Effector memory CD8-positive, alpha-beta T cell (primary cell): ENCODE measurements at places on chromosomes 16 and 17.

- DNase-seq = no peak
Measured at GRCh38 chr16:50027829-50028228, 2.8 kb downstream of the CNEP1R1 start.

DNA sequence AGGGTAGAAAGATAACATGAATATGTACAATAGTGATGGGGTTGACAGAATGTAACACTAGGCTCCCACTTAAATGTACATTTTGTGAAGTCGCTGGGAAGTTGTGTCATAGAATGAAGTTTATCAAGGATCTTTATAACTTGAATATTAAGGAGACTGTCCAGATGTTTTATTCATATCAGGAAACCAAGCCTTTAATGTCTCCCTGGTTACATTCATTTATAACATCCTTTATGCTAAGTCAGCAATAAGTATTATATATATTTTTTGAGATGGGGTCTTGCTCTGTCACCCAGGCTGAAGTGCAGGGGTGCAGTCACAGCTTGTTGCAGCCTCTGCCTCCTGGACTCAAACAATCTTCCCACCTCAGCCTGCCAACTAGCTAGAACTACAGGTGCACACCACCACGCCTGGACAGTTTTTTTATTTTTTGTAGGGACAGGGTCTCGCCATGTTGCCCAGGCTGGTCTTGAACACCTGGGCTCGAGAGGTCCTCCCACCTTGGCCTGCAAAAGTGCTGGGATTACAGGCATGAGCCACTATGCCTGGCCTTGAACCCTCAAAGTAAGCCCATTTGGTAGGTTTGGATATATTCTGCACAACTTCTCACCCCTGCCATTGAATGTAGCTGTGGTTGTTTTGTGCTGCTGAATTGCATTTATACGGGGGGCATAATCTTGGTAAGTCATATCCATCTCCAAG lies 14.1 kb downstream of the CLTC start:
- DNase-seq = no peak

DNA sequence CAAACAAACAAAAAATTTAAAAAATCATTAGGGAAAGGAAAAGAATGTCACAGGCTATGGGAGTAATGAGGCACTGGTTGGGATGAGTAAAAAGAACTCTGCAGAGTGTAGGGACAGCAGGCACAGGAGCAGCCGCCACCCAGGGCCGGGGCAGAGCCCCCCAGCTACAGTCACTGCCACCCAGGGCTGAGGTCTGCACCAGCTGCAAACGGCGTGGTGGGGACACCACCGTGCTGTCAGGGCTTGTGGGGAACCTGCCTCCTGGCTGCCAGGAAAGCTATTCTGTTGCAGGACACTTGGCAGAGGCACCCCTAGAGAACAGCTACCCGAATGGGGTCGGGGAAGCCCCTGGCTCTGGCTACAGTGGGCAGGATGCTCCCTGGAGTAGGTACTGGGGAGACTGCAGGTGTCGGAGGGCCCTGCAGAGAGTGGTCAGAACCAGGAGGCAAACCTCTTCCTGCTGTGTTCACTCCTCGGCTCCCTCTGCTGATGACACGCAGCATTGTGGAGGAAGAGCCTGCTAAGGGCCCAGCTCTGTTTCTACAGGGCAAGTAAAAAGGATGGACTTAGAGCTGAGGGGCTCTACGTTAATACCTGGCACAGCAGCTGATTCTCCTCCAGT lies 32.3 kb upstream of the CAPN15 start:
- no peak for DNase-seq

GRCh38 chr16:56057151-56057550 lies 134.1 kb upstream of the GNAO1 start:
- no peak for DNase-seq

GRCh38 chr16:65767125-65767524 lies 599.4 kb upstream of the CDH5 start:
- no peak for DNase-seq

GRCh38 chr17:82754297-82755208 lies 2.7 kb downstream of the TBCD start:
- no peak for DNase-seq

DNA sequence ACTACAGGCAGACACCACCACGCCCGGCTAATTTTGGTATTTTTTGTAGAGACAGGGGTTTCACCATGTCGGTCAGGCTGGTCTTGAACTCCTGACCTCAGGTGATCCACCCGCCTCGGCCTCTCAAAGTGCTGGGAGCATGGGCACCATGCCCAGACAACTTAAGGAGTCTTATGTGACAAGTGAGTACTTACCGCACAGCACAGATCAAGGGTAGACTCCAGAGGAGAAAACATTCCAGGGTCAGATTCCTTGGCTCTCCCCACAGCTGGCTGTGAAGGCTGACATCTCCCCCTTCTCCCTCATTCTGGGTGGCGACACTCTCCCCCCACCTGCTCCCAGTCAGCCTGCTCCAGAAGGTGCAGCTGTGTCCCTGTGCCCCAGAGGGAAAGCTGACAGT lies 10.6 kb downstream of the ZSCAN10 start:
- no peak for DNase-seq

- no peak for DNase-seq
Measured at GRCh38 chr16:88368036-88368435, 14.7 kb upstream of the ZNF469 start.

DNA sequence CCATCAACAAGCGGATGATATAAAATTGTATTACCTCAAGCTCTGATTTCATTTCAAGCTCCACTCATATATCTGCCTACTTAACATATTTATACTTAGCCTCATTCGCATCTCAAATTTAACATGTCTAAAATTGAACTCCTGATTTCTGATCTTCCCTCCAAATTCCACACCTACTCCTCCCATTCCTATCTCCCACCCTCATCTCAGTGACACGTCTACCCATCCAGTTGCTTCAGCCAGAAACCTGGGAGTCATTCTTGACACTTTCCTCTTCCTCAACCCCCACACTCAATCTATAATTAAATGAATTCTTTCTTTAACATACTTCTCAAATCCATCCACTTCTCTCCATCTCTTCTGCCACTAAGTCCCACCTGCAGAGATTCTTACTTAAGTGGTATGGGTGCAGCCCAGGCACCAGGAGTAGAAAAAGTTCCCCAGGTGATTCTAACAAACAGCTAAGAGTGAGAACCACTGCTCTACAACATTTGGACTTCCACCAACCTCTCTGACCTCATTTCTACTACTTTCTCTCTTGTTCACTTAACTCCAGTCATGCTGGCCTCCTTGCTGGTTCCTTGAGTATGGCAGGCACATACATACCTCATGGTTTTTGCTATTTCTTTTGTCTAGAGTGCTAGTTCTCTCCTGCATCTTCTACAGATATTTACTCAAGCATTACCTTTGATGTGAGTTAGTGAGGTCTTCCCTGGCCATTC lies 18.1 kb downstream of the SPOP start:
- DNase-seq = no peak

GRCh38 chr17:82907797-82908542 lies 68.1 kb upstream of the ZNF750 start:
- no peak for DNase-seq

DNA sequence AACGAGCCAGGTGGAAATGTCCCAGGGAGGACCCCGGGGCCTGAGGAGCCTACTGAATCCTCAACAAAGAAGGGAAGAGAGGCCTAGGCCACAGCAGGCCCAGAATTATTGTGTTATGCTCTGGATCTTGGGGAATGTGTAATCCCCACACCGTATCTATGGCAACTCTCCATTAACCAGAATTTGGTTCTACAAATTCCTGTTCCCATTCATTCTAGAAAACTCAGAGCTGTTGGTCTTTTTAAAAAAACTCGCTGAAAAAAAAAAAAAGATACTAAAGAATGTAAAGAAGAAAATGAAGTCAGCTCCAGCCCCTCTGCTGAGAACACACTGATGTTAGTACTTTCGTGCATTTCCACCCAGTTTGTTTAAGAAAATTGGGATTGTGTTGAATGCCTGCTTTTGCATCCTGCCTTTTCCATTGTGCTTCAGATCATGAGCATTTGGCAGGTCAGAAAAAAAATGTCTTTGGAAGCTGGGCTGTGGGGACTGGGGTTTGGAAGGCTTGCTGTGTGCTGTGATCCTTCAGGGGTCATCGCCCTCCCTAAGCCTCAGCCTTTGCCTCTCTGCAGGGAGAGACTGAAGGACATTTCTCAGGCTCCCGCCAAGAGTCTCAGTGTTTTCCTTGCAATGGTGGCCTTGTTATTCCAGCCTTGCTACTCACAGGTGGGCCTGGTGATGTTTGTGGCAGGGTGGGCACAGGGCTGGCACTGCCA lies 69.5 kb downstream of the SREBF1 start:
- DNase-seq = no peak

DNA sequence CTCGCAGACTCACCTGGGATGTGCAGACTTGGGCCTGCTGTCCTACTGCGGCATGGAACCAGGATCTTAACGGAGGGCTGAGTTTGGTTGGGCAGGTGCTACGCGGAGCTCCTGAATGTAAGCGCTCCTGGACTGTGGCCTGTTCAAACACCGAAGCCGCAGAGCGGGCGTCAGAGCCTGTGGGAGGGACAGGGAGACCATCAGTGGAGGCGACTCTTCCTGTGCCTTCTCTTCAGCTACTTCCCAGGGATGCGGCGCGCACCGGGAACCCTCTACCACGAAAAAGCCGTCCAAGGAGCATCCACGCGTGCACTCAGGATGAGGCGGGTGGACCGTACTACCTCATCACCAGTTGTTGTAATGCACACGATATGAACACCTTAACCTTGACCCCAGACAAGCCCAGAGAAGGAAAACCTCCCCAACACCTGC lies 2.0 kb downstream of the USP36 start:
- DNase-seq = no peak

GRCh38 chr17:61524319-61524718 lies 66.7 kb downstream of the NACA2 start:
- no peak for DNase-seq

DNA sequence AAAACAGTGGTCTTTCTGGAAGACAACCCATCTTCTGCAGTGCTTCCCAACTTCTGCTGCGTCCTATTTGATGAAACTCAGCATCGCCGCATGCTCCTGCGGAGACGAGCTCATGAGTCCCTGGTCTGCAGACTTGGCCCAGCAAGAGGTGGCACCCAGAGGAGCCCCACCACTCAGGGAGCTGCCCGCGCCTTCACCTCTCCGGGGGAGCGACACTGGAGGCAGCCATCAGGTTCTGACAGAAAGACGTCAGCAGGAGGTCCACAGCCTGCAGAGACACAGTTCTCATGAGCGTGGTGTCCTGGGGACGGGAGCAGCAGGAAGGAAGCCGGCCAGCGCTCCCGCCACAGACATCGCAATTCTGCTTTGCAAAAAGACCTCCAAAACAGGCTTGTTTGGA lies 46.1 kb downstream of the FANCA start:
- DNase-seq = no peak

DNA sequence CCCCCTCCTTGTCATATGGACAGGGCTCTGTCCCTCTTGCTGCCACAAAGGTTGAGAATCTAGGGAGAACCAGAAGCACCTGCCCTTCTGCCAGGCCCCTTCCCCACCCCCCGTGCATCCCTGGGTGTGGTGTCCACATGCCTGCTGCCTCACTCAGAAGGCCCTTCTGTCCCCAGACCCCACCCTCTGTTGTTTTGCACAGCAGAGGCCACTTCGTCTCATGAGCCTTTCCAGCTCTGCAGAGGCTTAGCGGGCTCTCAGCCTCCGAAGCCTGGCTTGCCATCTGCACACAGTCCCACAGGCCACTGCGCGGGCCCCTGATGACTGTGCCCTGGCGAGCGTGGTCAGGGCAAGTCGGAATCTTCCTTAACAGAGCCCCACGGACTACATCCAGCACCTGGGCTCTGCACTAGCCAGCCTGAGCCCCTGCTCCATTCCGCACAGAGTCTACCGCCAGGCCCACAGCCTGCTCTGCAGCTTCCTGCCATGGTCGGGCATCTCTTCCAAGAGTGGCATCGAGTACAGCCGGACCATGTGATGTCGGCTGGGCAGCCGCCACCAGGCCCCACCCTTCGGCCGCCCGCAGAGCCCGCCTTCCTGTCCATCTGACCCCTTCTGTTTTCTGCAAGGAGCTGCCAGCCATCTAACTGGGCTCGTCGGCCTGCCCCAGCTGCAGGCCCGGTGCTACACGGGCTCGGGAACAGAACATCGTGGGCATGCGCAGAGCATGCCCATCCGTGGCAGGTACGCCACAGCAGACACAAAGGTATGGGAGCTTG lies 10.8 kb downstream of the C16orf90 start:
- no peak for DNase-seq

GRCh38 chr17:29628644-29629043 lies 5.9 kb upstream of the CORO6 start:
- no peak for DNase-seq

DNA sequence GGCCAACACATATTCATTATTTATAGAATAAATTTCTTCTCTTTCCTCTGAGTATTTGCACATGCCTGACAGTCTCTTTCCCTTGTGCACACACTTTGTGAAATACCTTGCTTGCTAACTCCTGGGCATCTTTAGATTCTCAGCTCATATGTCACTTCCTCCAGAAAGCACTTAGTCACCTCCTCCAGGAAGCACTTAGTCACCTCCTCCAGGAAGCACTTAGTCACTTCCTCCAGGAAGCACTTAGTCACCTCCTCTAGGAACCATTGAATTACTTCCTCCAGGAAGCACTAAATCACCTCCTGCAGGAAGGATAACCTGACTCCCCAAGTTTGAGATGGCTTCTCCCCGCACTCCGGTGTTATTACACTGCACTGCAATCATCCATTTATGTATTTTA lies 462.5 kb upstream of the EEF2KMT start:
- DNase-seq = no peak

GRCh38 chr17:82698974-82699442 lies 510 bp upstream of the RAB40B start:
- DNase-seq = no peak

DNA sequence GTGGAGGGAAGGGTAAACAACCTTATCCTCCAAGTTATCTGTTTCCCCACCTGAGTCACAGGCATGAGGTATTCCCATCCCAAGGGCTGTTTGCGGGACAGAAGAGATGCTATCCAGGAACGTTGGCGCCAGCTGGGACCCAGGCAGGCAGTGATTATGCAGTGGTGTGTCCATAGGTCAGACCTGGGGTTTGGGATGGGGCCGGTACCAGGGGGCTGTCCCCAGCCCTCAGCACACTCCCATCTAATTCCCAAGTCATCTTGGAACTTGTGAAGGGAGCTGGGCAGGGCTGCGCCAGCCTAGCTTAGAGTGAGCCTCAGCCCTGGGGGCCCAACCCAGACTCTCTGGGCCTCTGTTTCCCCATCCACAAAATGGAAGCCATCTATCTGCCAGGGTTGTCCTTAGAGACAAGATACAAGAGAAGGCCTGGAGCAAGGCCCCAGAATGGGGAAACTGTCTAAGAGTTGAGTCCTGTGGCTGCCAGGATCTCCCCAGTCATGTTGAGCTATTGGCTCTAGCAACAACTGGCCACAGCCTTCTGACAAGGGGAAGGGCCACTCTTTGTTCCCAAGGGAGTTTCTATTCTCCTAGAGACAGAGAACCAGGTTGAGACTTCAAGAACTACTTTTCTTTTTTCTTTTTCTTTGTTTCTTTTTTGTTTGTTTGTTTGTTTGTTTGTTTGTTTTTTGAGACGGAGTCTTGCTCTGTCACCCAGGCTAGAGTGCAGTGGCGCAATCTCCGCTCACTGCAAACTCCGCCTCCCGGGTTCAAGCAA lies 9.8 kb upstream of the JUP start:
- no peak for DNase-seq

GRCh38 chr17:41333836-41334235 lies 16.8 kb downstream of the KRT33A start:
- no peak for DNase-seq
